Stimulated activated effector memory CD8-positive, alpha-beta T cell treated with anti-CD3 and anti-CD28 coated beads, Interleukin-12 subunit alpha, Interleukin-12 subunit beta, amount 100 ng/mL, for 72 hours (primary cell): ENCODE measurements at places on chromosomes 13 and 19.

GRCh38 chr13:43235028-43235427 lies 211.6 kb downstream of the DNAJC15 start:
- no peak for DNase-seq

DNA sequence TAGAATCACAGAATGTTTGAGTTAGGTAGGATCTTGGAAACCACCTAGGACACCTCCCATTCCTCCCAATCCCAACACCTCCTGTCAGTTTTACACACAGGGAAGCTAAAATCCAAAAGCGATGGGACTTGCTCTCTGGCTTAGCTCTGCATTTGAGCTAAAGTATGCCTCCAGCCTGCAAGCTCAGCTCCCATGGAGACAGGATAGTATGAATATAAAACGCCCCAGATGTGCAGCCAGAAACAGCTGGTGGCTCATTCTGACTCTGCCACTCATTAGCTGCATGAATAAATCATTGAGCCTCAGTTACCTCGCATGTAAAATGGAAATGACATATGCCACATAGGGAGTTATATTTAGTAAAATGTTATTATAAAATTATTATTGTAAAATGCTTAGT lies 336.0 kb downstream of the SUCLA2 start:
- DNase-seq: no peak

GRCh38 chr13:108609353-108609752 lies 20.1 kb upstream of the MYO16 start:
- DNase-seq: no peak

GRCh38 chr19:6663236-6664201 lies 6.4 kb downstream of the TNFSF14 start:
- DNase-seq: peak; percentile 82

DNA sequence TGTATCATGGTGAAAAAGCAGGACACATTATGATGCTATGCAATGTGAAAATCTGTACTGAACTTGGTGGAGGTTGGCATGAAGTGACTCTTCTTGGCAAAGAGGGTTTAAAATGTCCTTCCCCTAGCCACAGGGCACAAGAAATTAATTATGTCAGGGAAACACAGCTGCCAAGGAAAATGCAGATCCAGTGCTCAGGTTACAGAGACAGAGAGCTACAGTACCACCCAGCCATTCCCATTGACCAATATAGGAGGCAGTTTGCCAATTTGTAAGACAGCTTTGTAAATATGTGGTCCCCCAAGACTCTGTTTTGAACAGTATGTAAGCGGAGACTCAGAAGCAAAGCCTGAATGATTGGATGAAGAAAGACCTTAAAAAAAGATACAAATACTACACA lies 69.4 kb upstream of the KLF12 start:
- DNase-seq: no peak

DNA sequence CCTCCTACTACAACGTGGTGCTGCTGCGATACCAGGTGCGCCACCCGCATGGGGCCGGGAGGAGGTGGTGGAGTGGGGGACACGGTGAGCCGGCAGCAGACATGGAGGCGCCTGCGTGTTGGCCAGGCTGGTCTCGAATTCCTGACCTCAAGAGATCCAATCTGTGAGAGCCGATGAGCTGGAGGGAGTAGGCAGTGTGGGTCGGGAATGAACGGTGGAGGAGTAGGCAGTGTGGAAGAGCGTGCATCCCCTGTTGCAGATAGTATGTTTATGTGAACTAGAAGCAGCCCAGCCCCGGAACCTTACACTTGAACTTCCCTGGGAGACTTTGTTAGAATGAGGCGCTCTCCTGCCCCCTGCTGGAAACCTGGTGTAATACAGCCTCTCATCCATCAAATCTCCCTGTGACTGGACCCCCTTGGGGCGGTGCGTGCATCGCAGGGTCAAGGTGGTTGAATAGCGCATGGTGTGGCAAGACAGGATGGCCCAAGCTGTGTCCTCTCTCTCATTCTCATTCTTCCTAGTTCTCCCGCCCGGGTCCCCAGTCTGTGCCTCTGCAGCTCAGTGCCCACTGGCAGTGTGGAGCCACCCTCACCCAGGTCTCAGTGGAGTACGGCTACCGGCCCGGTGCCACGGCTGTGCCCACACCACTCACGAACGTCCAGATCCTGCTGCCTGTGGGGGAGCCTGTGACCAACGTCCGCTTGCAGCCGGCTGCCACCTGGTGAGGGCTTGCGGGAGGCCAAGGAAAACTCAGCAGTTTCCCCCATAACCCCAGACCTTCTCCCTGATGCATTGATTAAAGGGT lies 10.5 kb upstream of the B3GNT3 start:
- peak; percentile 65 for DNase-seq

GRCh38 chr19:33269016-33269415 lies 33.3 kb downstream of the CEBPA start:
- DNase-seq: no peak

GRCh38 chr19:58182577-58182988 lies 278 bp upstream of the ZNF274 start:
- peak; percentile 1 for DNase-seq

- no peak for DNase-seq
Observed at GRCh38 chr13:66886264-66886663, 343.9 kb downstream of the PCDH9 start.

DNA sequence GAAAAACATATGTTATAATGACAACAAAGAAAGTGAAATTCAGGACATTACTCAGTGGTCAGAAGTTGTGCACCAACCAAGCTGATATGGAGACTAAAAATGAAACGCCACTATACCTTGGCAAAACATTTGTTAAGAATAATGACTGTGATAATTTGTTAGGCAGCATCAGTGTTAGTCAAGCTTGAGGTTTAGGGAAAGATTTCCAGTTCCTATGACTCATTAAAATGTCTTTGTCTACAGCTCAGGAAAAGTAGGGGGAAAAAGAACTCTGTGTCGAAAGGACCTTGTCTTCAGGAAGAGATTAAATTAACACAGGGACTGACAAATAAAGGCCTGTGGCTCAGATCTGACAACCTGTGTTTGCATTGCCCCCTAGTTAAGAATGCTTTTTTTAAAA lies 764.1 kb upstream of the SLITRK6 start:
- DNase-seq: no peak
